Mesenteric fat pad (tissue), 1 donor: ENCODE measurements at places on chromosomes 16 and 17. TPM values are rescaled to one million over a fixed set of nuclear protein-coding genes. Genes with fewer than 3 reads are reported as not detected.

- DNase-seq = no peak
Observed at GRCh38 chr17:64146418-64147109, 16.6 kb upstream of the ERN1 start.

DNA sequence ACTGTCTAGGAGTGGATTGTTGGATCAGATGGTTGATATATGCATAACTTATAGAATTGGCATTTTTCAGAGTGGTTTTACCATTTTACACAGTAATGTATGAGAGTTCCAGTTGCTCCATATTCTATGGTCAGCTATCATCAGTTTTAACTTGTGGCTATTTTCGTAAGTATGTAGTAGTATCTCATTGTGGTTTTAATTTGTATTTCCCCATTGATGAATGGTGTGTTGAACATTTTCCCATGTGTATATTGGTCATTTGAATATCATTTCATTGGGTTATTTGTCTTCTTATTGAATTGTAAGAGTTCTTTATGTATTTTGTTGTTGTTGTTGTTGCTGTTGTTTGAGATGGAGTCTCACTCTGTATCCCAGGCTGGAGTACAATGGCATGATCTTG is 6.2 kb downstream of the WNT9B start:
- DNase-seq = no peak

The USP43 gene
- total RNA-seq = not detected

The CACNG1 gene
- not detected for total RNA-seq

The CSH1 gene
- total RNA-seq = not detected

The RGS9 gene
- 3.2 TPM for total RNA-seq

The KCNJ2 gene
- total RNA-seq = 3.2 TPM

DNA sequence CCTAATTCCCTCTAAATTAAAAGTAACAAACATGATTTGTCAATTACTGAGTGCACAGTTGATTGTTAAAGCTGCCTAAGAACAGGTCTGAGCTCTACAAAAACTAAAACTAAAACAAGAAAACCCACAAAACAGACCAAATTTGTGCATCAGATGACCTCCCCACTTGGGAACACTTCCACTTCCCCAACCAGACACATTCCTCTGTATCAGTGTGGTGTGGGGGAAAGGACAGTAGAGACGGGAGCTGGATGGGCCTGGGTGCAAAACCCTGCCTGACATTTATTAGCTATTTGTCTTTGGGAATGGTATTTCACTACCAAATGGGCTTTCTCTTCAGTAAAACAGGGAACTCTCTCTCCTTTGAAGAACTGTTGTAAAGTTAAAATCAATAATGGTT is 29.8 kb downstream of the STAT3 start:
- DNase-seq = peak; percentile 18

- DNase-seq = no peak
Observed at GRCh38 chr16:12747827-12748226, 55.9 kb downstream of the CPPED1 start.

The KCTD5 gene
- total RNA-seq = 18.5 TPM

DNA sequence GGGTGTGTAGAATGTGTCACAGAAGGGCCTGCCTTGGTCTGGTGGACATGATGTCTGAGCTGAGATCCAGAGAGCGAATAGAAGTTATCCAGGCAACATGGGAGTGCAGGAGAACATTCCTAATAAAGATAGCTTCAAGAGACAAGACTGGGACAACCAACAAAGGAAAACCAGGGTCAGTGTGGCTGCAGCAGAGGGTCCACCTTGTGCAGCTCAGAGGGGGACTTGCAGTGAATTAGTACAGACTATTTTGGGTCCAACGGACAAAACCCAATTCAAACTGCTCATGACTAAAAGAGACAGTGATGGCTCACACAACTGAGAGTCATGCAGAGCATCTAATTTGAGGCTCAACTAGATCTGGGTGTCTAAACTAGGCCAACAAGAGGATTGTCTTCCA is 192.1 kb downstream of the CBLN1 start:
- DNase-seq = no peak

DNA sequence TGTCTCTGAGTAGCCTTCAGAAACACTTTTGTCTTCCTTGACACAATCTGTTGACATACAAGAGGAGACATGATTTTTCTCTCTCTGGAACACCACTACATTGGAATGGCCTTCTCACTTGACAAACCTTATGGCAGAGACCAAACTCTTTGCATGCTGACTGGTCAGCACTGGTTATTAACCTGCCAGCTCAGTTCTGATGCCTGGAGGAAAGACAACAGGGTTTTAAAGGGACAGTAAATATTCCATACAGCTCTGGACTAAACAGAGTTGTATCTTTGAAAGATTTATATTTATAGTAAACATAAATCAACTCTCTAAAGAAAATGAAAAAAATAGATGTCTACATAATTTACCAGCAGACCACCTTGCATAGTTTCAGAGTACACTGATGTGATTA is 1139.1 kb upstream of the CDH8 start:
- no peak for DNase-seq

DNA sequence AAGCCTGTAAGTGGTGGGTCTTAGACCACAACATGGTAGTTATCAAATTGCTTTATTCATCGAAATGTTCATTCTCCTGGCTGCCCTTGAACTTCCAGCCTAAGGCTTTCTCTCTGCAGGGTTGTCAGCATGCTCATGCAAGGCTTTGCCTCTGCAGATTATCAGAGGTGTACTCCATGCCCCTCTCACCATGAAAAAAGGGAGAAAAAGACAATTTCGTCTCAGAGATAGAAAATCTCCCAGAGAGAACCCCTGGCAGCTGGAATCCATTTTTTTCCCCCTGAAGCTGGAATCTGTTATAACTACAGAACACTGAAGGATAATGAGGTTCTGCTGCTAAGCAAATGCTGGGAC is 33.9 kb upstream of the METTL9 start:
- no peak for DNase-seq

- DNase-seq = no peak
Observed at GRCh38 chr16:47731252-47731651, 270.1 kb downstream of the PHKB start.

GRCh38 chr16:89123831-89124100 is 30.1 kb downstream of the ACSF3 start:
- no peak for DNase-seq

DNA sequence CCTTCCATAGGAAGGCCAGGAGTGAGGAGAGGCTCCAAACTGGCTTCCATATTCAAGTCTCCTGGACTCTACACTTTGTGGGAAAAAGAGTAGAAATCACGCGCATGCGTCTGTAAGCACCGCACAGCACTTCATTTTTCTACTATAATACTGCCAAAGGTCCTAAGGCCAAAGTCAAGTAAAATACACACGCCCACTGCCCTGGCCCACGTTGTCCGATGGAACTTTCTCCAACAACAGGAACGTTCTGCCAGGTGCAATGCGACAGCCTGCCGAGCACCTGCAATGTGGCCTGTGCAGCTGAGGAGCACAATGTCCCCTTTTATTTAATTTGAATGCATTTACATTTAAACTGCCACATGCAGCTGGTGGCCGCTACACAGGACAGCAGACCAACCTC is 23.5 kb downstream of the DNASE1 start:
- no peak for DNase-seq

The CIBAR2 gene
- total RNA-seq = not detected

GRCh38 chr17:82917699-82918345 is 78.0 kb upstream of the ZNF750 start:
- no peak for DNase-seq

GRCh38 chr16:14029658-14030057 is 41.5 kb upstream of the MRTFB start:
- no peak for DNase-seq

DNA sequence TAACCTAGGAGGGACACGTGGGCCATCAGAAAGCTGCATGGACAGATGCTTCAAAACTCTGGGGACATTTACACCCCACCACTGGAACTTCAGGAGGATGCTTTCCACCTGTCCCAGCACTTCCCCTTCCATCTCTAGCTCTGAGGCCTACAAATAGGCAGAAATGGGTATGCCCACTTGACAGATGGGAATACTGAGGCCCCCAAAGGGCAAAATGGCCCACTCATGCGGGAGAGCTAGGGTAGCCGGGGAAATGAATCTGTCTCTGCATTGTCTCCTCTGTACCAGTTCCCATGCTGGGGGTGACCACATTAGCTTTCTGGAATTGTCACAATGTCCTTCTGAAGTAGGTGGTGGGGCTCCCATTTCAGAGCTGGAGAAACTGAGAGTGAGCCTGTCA is 592.1 kb upstream of the CDH5 start:
- no peak for DNase-seq

DNA sequence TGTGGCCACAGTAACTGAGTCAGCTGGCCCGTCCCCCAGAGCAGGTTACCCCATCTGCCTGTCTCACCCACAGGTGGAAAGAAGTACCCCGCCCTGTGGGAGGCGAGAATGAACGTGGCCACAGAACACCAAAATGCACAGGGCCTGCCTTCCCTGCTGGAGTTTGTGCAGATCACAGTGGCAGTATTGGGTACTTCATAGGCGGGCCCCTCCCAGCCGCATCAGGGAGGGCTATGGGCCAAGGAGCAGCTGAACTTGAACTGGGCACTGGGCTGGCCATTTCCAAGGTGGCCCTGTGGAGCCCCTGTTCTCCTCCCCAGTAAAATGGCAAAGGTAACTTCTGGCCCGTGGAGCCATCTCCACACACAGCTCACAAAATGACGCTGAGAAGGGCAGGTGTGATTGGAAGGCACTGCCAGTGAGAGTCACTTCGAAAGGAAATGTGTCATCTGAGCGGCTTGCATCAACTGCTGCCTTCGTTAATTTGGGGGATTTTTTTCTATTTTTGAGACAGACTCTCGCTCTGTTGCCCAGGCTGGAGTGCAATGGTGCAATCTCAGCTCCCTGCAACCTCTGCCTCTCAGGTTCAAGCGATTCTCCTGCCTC is 162.9 kb downstream of the ENGASE start:
- DNase-seq = no peak

DNA sequence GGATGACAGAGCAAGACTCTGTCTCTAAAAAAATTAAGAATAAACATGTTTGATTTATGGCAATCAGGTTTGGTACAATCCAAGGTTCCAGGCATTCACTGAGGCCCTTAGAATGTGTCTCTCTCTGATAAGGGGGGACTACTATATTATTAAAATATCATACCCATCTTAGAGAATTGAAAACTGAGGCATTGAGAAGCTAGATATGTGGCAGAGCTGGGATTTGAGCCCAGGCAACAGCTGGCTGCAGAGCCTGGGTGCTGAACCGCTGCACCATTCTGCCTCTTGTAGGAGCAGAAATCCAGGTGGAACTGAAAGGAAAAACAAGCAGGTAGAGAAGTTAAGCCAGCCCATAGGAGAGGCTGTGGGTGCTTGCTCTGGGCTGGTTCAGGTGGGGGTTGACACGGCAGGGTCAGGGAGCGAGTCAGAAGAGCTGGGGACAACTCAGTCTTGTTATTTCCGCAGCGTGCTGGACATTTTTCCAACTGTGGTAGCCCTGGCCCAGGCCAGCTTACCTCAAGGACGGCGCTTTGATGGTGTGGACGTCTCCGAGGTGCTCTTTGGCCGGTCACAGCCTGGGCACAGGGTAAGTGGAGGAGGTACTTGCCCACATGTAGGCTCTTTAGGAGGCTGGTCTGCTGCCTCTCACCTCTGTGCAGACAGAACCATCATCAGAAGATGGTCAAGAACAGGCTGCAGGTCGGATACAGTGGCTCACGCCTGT is 62.5 kb downstream of the WIPI1 start:
- no peak for DNase-seq
